ENCODE measurements at places on chromosomes 1 and 21. TPM values are rescaled to one million over a fixed set of nuclear protein-coding genes. Genes with fewer than 3 reads are reported as not detected.

The ADGRB2 gene
- 6.0 TPM for total RNA-seq

The AJAP1 gene
- total RNA-seq, result 0.96 TPM

The TRPM2 gene
- 3.4 TPM for total RNA-seq

The CCDC17 gene
- total RNA-seq, result 3.4 TPM

The GUCA2A gene
- not detected for total RNA-seq

The OSCP1 gene
- 3.8 TPM for total RNA-seq

The MAP10 gene
- total RNA-seq, result 0.60 TPM

The VHLL gene
- total RNA-seq, result not detected

The DENND1B gene
- total RNA-seq, result 13.8 TPM

The MROH9 gene
- not detected for total RNA-seq

The FCGR3B gene
- total RNA-seq, result 0.97 TPM

The ADCY10 gene
- total RNA-seq, result not detected

The EMC1 gene
- 57.0 TPM for total RNA-seq

The KRTAP24-1 gene
- total RNA-seq, result 0.47 TPM

The LINGO4 gene
- total RNA-seq, result 0.68 TPM

The RNU1-2 gene
- under 0.01 TPM for total RNA-seq

The REN gene
- total RNA-seq, result not detected

The CAPZA1 gene
- 218 TPM for total RNA-seq

The S100A3 gene
- not detected for total RNA-seq

The DFFA gene
- total RNA-seq, result 21.3 TPM

The LAMB3 gene
- 74.2 TPM for total RNA-seq

The AMPD1 gene
- total RNA-seq, result not detected

The MYOM3 gene
- 2.3 TPM for total RNA-seq

The OR2L3 gene
- total RNA-seq, result not detected

The NRIP1 gene
- total RNA-seq, result 23.6 TPM

The TAL1 gene
- total RNA-seq, result 1.7 TPM

The TMOD4 gene
- not detected for total RNA-seq

The LCE1D gene
- total RNA-seq, result 153 TPM

The ZNF326 gene
- 15.2 TPM for total RNA-seq

The UBL4B gene
- 1.8 TPM for total RNA-seq

The CNR2 gene
- not detected for total RNA-seq

The RC3H1 gene
- total RNA-seq, result 33.6 TPM

The MTX1 gene
- 35.5 TPM for total RNA-seq

The C1QC gene
- total RNA-seq, result 26.5 TPM

The RGS13 gene
- total RNA-seq, result 0.10 TPM

The RAP1GAP gene
- total RNA-seq, result 4.9 TPM

The HES4 gene
- total RNA-seq, result 34.1 TPM

The FCN3 gene
- total RNA-seq, result 4.7 TPM

The LAD1 gene
- total RNA-seq, result 207 TPM

The DOP1B gene
- 49.6 TPM for total RNA-seq

The DPH5 gene
- total RNA-seq, result 19.4 TPM

The RGS8 gene
- total RNA-seq, result not detected

The SLC22A15 gene
- 10.2 TPM for total RNA-seq

Measured in suprapubic skin (tissue), 4 donors.